ENCODE measurements at places on chromosomes 5 and 9.

GRCh38 chr5:177554474-177555111, at the start of gene FAM193B:
TSS of gene FAM193B (minus strand) at chr5:177554563. CDS start at chr5:177554458, 105 bp downstream.
- DNase-seq = peak; percentile 98

- no peak for DNase-seq
Measured at GRCh38 chr9:74672237-74672636, 175.1 kb downstream of the RORB start.

DNA sequence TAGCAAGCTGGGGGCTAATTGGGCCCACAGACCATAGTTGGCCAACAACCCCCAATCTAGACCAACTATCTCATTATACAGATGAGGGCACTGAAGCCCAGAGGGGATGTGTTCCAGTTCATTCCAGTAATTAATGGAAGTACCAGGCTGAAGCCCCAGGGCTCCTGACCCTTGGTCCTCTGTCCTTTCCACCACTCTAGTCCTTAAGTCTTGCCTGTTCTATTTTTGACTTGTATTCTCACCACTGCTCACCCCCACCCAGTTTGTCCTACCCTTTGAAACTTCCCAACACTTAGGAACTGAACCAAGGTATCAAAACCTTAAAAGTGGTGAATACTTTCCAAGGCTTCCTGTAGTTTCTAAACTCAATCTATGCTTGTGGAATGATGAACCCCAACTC, 407.4 kb downstream of the ENC1 start:
- DNase-seq = no peak

- no peak for DNase-seq
Measured at GRCh38 chr5:27242258-27242626, 203.9 kb upstream of the CDH9 start.

- DNase-seq = no peak
Measured at GRCh38 chr5:174189654-174190541, 144.4 kb downstream of the NSG2 start.
